ENCODE measurements at places on chromosomes 2 and 18.

GRCh38 chr2:233007739-233008138 is 5.3 kb downstream of the NGEF start:
- no peak for DNase-seq

DNA sequence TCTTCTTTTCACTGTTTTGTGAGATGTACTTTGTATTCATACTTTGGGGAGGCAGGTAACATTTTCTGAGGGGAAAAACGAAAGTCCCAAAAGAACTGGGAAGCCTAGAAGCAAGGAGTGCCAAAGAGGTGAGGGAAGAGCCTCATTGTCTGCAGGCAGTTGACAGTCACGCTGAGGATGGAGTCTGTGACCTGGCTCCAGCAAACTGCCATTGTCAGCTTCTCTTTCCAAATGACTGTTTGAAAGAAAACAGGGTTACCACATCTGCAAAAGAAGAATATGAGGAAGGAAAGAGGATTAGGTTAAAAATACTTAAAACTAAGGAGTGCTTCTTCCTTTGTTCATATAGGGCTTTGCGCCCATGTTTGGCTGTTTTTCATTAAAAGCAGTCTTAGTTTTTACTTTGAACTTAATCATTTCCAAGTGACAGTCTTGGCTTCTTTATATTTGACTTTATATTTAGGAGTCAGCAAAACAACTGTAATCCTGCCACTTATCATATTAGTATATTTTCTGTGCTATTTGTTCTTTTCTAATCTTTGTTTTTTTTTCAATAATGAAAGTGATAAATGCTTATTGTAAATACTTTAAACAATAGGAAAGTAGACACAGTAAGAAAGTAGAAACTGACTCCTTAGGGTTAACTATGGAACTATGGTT is 35.0 kb downstream of the CERS6 start:
- no peak for DNase-seq

DNA sequence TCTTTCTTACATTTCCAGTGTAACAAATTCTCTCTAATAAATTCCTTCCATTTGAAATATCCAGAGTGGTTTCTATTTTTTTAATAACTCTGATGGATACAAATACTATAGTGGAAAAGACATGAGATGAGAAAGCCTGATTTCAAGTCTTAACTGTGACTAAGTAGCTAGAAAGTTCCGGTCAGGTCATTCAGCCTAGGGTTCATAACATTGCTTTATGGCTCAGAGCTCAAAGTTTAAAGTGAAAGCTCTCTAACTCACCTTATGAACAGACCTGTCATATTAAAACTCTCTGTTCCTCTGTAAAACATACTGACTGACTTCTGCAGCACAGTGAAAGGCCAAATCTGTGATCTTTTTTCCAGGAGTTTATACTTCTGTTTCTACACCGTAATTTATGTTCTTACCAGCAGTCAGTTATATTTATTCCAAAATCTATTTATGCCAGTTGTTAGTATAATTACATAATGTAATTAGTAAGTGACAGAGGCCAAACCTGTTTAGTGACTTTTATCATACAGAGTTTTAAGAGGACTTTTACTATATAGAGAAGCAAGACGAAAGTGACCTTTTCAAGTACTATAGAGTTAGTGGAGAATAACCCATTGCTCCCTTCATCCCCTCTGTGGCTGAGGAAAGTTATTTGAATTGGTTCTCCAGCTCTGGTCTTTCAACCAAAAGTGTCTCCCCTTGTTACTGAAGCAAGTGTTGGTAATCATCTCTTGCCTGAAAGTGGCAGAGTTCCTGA is 118.8 kb upstream of the PDE1A start:
- no peak for DNase-seq

- no peak for DNase-seq
These were observed 36.9 kb downstream of the RAPH1 start for GRCh38 chr2:203498161-203498560.

All from CD4-positive, alpha-beta T cell treated with Interleukin-6 at 100 ng/mL for 8 hours (primary cell).